ENCODE measurements at places on chromosomes 11 and 22.

DNA sequence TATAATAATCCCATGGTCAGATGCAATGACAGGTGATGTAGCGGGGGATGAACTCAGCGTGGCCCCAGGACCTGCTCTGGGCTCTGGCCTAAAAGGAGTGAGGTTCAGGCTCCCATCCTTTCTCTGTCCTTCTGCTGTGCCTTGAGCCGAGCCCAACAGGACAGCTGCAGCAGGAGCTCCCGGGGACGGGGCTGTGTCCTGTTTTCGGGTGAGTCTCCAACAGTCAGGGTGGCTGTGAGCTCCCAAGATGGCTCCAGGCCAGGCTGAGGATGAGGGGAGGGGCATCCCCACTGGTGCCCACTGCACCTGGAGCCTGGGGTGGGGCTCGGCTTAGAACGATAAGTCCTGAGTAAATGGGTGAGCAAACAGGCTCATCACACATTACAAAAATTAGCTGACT, 1385.0 kb downstream of the BRD1 start:
- DNase-seq = no peak

GRCh38 chr11:64056213-64056785, 20.6 kb downstream of the FLRT1 start:
- DNase-seq = no peak

GRCh38 chr11:113176599-113177360, 137.6 kb upstream of the TTC12 start:
- DNase-seq = no peak

GRCh38 chr11:85027346-85027745, 599.8 kb downstream of the DLG2 start:
- no peak for DNase-seq

- no peak for DNase-seq
These were observed 84.6 kb downstream of the C22orf31 start for GRCh38 chr22:28977060-28977459.

GRCh38 chr22:46245511-46245910, 4.6 kb downstream of the CDPF1 start:
- DNase-seq = no peak

DNA sequence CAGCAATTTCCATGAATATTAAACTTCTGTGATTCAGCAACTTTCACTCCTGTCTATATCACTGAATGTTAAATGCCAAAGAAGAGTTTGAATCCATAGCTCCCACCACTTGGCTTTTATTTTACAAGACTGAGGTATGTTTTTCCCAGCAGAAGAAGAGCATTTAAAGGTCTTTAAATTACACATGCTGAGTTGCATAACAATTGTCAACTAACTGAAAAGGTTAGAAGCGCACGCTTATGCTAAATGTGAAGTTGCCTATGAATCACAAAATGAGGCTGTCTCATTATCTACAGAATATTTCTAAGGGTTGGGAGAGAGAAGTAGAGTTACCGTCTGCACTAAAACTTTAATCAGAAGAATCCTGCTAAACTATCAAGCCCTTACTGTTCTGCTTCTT, 1086.3 kb downstream of the FAM181B start:
- DNase-seq = no peak

- DNase-seq = no peak
These were observed 21.0 kb downstream of the NNMT start for GRCh38 chr11:114316980-114317786.

- no peak for DNase-seq
These were observed 44.5 kb downstream of the FEZ1 start for GRCh38 chr11:125451400-125452124.

DNA sequence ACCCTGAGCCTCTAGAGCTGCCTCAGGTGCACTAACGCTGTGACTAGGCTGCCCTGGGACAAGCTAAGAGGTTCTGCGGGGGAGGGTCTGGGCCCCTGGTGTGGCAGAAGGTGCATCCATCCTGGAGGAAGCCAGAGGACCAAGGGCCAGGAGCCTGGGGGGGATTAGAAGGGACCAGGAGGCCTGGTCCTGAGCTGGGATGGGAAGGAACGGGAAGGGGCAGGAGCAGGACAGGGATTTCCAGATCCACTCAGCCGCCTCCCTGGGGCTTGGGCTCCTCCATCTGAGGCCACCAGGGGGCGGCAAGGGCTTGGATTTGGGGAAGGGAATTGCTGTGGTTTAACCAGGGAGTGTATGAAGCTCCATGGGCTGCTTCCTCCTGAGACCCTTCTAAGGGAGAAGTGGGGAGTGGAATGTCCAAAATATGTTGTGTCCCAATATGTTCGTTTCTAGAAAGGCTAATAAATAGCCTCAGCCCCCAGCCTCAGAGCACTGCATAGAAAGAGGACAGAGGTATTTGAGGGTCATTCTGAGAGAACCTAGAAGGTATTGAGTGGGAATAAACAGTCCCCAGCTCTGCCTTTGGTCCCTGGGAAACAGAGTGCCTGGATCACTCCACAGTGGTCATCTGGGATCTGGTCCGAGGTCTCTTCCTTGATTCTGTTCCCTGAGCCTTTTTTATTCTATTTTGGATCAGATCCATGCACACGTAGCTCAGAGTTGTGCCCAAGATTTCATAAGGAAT, 17.4 kb upstream of the PRAME start:
- peak; percentile 32 for DNase-seq

DNA sequence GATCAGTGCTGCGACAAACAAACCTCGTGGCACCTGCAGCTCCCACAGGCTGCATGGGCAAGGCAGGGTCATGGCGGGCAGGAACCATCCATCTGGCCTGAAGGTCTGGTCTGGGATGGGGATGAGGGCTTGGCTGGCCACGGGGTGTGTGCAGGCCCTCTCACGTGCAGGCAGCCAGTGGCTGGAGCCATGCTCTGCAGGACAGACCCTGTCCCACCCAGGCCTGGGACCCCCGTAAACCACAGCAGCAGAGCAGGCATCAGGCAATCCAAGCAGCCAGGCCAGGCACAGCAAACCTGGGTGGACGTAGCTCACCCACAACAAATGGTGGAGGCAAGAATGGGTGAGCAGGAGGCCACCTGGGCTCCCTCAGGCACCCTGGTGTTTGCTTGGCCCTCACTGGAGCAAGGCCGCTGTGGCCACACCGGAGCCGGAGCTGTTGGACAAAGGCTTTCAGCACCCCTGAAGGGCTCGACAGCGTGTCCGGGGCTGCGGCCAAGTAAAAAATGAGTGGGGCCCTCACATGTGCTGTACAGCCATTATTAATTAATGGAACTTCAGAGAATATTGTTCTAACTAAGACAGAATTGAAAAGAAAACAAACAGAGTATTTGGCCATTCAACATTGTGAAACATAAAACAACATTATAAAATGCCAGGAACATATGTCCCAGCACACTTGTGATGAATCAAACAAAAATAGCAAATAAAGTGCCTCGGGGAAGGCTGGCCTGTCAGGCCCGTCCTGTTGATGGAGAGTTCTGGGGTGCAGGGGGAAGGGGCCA, 24.0 kb upstream of the GNB1L start:
- DNase-seq = no peak

GRCh38 chr11:62129590-62130282, 5.9 kb downstream of the INCENP start:
- DNase-seq = no peak

DNA sequence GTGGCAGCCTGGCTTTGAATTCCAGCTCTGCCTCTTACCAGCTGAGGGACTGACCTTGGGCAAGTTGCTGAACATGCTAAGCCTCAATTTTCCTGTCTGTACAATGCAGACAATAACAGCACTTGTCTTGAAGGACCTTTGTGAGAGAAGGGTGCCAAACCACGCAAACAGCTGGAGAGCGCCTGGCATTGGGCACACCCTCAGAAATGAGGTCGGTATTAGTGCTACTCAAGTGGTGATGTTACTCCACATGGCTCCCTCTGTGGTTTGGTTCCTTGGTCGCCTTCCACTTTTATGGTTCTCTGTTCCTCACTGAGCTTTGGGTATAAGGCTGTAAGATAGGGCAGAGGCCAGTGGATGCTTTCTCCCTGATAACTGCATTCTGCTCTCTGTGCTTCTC, 8.2 kb downstream of the UBASH3B start:
- DNase-seq = no peak

DNA sequence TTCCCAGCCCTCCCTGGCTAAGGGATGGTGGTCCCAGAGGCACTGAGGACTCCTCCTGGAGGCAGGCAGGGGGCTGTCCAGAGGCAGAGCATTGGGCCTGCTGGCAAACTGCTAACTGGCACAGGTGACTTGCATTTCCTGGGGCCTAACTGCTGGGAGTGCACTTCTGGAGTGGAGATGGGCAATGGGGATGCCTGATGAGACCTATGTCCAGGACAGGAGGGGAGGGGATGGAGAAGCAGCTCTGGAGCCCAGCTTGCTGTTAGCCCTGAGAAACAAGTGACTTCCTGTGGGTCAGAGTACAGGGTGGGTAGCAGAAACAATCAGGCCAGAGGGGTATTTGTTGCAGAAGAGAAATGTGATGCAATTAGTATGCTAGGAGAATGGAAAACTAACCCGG, 253.2 kb downstream of the ST3GAL4 start:
- no peak for DNase-seq

GRCh38 chr11:66688561-66689534, 11.2 kb upstream of the RBM4B start:
- DNase-seq = no peak

DNA sequence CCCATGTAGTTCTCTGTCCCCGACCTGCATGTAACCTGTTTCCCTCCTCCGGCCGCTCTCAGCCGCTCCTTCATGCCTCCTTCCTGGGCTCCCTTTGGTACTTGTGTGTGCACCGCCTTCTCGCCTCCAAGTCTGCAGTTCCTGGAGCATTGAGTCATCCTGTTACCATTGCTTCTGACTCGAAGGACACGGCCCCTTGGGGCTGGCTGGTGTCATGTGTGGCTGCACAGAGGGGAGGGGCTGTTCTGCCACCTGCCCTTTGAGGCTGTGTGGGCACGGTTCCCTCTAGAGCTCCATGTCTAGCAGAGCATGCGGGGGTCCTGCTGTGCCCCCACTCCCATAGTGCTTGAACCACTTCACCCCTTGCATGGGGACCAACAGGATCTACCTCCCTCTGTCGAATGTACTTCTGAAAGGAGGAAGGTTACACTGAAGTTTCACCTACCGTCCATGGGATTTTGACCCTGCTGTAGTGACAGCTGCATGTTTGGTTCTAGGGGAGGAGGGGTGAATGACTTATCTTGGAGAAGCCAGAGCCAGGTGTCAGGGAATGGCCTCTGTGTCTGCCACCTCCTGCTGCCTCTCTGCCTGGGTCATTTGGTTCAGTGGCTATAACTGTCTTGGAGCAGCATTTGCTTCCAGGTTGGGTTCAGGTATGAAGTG, 39.6 kb downstream of the BCR start:
- no peak for DNase-seq

- DNase-seq = no peak
These were observed 20.1 kb downstream of the CELSR1 start for GRCh38 chr22:46517255-46517761.

DNA sequence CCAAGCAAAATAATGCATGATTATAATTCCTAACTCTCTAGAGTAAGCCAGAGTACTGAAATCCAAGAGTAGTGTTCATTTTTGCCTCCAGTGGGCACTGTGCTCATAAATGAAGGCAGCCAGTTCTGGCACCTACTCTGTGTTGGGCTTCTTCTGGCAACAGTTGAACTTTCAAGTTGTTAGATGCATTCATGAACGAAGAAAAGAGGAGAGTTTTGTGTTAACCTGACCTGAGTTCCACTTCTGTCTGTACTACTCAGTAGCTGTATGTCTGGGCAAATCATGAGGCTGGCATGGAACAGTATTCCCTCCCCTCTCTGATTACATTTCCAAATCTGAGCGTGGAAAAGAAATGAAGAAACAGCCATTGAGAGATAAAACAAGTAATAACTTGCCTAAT, 20.3 kb upstream of the TENM4 start:
- peak; percentile 7 for DNase-seq

- DNase-seq = no peak
These were observed 756.6 kb upstream of the API5 start for GRCh38 chr11:42555190-42555589.

DNA sequence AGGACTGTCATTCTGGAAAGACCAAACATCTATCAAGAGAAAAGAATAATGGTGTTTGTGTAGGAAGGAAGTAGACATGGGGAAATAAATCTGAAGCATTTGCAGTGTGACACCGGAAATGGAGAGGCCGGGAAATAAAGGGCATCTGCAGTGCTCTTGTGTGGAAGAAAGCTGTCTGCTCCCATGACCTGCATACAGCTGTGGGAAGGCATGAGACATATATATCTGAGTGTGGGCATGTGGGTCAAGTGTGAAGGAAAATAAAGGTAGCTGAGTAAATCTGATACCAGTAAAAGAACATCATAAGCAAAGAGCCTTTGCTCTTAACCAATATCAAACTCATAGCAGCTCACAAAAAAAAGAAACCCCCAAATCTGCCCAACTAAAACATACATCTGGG, 72.1 kb upstream of the OR5AK2 start:
- DNase-seq = no peak

- DNase-seq = no peak
These were observed 9.5 kb downstream of the PCNX3 start for GRCh38 chr11:65624931-65625627.

- DNase-seq = no peak
These were observed 47.3 kb downstream of the RDX start for GRCh38 chr11:110249066-110249465.

GRCh38 chr11:44005063-44005701, 42.6 kb upstream of the ACCSL start:
- DNase-seq = no peak

GRCh38 chr11:73950869-73951710, at the start of gene DNAJB13:
TSS of gene DNAJB13 (plus strand) at chr11:73951026. CDS start at chr11:73951070, 44 bp downstream.
- DNase-seq = peak; percentile 77

- DNase-seq = no peak
These were observed 2.6 kb upstream of the PEX26 start for GRCh38 chr22:18075101-18075719.

DNA sequence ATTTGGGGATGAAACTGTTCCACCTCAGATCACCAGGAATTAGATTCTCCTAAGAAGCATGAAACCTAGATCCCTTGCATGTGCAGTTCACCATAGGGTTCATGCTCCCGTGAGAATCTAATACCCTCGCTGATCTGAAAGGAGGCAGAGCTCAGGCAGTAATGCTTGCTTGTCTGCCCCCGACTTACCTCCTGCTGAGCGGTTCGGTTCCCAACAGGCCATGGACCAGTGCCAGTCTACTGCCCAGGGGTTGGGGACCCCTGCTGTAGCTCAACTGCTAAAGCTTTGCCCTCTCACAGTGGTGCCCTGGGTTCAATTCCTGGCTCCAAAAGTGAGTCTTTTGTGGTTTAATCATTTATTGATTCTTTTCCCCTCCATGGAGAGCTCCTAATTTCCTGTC, 3.4 kb downstream of the JAML start:
- no peak for DNase-seq

GRCh38 chr11:109939166-109939810, 153.9 kb upstream of the ZC3H12C start:
- DNase-seq = peak; percentile 54

- DNase-seq = no peak
These were observed 5.2 kb upstream of the TNFRSF13C start for GRCh38 chr22:41931701-41932269.

GRCh38 chr11:121368364-121369240, 76.0 kb downstream of the SC5D start:
- no peak for DNase-seq

DNA sequence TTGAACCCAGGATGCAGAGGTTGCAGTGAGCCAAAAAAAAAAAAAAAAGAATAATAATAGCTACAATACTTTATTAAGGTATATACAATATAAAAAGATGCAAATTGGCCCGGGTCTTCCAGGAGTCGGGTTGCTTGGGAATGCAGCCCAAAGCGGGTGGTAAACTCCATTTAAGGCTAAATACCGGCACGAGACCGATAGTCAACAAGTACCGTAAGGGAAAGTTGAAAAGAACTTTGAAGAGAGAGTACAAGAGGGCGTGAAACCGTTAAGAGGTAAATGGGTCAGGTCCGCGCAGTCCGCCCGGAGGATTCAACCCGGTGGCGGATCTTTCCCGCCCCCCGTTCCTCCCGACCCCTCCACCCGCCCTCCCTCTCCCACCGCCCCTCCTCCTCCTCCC, 143.3 kb downstream of the DLG2 start:
- no peak for DNase-seq
